ENCODE measurements at places on chromosomes 1 and 21.
A peak's percentile ranks its signal among the peaks of the same experiment; 100 is the strongest.

DNA sequence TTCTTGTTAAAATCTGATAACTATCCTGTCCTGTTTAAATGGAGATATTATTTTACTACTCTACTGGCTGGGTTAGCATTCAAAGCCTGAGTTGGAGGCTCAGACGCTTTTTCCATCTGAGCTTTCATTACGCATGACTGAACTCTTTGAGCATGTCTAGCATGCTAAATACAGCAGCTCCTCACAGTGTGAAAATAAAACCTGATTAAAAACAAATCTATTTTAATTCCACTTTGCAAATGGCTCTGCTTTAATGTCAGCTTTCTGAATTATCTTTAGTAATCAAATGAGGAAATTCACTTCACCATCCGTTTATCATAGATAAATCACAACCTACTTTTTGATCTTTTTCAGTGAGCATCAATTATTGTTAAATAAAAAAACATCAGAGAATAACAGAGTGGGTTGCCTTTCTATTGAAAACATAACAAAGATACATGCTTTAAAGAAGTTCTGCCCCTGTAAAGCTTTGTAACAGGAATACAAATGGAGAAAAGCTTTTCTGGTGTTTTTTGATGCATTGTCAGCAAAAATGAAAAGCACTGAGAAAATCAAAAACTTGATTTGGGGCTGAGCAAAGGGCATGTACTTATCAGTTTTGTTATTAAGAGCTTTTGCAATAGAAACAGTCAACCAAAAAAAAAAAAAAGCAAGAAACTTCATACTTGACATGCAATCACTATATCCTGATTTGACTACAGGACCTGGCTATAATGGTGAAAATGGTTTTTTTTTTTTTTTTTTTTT, 3.5 kb upstream of the SPEN start:
- no peak for DNase-seq

- peak; percentile 46 for DNase-seq
Measured at GRCh38 chr1:97904534-97904933, 16.3 kb downstream of the DPYD start.

DNA sequence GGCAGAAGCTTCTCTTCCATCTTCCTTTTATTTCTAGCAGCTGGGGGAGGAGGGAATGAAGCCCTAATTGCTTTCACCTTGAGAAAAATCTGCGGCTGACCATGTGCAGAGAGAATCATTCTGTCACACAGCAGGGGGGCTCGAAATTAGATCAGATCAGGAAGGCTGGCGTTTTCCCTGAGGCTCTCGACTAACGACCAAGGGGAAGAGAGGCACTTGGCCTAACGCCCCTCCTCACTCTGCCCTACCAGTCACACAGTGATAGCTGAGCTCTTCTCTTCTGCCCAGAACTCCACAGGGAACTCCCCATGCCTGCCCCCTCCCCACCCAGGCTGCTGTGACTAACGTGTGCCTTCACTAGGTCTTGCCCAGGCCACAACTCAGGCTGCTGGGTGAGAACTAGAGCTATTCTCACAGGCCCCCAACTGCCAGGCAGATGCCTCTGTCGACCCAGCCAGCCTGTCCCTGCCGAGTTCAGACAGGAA, 26.5 kb upstream of the KHDRBS1 start:
- peak; percentile 43 for DNase-seq

GRCh38 chr1:42966688-42967612, 8.3 kb upstream of the SLC2A1 start:
- DNase-seq = peak; percentile 90

- peak; percentile 22 for DNase-seq
Measured at GRCh38 chr1:245855846-245856730, 651.0 kb downstream of the SMYD3 start.

- peak; percentile 25 for DNase-seq
Measured at GRCh38 chr1:163834778-163835177, 513.0 kb downstream of the NUF2 start.
